ENCODE measurements at places on chromosomes 5 and 9.

GRCh38 chr5:40240111-40240510 lies 439.6 kb upstream of the PTGER4 start:
- DNase-seq = no peak

GRCh38 chr5:14685757-14686156 lies 21.2 kb downstream of the OTULIN start:
- no peak for DNase-seq

- DNase-seq = peak; percentile 21
These were observed 4.5 kb upstream of the CARD19 start for GRCh38 chr9:93091453-93092081.

DNA sequence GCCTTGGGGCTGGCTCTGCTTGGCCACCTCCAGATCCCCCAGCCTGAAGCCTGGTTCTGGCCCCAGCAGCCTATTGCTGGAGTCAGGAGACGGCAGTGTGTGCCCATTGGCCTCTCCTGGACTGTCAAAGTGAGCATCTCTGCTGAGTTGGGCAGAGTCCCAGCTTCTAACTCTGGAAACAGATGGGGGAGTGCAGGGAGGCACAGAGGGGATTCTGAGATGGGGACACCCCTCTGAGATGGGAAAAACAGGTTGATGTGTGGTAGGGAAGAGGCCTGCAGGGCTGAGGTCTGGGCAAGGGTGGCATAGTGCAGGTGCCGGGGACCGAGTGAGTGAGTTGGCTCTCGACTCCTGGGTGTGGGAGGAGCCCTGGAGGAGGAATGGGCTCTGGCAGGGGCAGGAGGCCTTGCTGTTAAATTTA lies 27.5 kb downstream of the PHF2 start:
- DNase-seq = no peak

DNA sequence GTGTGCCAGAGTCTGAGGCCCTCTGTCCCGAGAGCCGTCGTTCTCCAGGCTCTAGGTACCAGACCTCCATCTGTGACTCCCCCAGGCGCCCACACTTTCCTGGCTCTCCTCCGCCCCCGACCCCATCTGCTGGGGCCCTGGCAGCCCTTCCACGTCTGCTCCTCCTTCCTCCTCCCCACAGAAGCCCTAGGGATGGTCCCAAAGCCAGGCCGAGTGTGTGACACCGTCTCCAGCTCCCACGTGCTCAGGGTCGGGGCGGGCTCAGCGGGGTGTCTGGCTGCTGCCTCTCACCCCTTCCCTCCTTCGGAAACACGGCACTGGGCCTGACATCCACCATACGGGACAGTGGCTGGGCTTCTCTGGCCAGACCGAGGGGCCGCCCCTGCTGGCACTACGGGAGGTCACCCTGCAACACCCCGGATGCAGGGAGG lies 20.5 kb upstream of the SLC6A19 start:
- no peak for DNase-seq

DNA sequence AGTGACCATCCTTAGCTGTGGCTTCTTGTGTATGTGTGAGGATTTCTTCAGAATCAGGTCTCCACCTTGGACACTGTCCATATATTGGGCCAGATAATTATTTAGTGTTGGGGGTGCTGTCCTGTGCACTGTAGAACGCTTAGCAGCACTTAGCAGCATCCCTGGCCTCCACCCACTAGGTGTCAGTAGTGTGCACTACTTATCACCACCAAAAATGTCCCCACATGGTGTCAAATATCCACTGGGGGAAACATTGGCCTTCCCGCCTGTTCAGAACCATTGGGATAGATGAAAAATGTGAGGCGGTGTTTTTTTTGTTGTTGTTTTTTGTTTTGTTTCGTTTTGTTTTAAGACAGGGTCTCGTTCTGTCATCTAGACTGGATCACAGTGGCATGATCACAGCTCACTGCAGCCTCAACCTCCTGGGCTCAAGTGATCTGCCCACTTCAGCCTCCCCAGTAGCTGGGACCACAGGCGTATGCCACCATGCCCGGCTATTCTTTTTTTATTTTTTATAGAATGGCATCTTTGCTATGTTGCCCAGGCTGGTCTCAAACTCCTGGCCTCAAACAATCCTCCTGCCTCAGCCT lies 67.7 kb downstream of the TENT4A start:
- DNase-seq = no peak

DNA sequence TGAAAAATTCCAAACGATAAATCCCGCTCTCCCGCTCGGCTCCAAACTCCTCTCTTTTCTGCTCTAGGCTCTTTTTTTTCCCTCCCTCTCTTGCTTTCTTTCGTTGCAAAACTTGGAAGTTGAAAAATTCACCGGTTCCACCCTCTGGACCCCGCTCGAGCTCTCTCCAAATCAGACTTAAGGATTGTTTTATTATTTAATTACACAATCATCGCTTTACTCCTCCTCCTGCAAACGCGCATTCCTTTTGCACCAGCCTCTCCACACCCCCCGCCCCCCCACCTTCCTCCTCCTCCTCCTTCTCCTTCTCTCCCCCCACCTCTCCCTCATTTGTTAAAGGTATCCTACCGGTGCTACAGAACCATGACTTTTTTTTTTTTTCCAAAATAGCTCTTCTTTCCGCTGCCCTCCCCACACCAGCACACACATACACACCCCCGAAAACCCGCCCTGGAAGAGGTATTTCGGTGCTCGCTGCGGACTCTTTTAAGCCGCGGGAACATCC lies 535 bp upstream of the NFIB start:
- peak; percentile 87 for DNase-seq

GRCh38 chr5:35360671-35361070 lies 130.4 kb upstream of the PRLR start:
- no peak for DNase-seq

DNA sequence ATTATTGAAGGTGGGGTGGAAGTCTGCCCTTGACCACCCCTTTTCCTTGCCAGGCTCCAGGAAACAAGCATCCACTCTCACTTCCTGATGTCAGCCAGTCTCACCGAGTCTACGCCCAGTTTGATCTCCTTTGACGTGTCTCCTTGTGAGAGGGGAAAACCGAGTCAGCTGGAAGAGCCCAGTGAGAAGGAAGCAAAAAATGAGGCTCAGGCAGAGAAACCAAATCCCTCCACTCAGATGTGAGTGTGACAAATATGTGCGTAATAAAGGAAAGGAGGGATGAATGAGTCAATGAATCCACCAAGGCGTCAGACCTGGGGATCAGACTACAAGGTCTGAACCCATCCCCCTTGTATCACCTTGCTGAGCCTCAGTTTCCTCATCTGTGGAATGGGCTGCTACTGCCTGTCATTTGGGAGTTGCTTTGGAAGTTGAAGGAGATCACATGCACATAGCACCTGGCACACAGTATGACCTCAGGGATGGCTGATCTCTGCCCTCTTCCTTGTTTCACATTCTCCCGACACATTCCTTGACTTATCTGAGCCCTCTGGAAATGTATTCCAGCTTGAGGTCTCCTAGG lies 61.3 kb upstream of the XPA start:
- DNase-seq = no peak

- no peak for DNase-seq
These were observed 6.6 kb upstream of the AHRR start for GRCh38 chr5:314676-315487.

GRCh38 chr9:109517901-109518377 lies 19.8 kb upstream of the PTPN3 start:
- DNase-seq = no peak

DNA sequence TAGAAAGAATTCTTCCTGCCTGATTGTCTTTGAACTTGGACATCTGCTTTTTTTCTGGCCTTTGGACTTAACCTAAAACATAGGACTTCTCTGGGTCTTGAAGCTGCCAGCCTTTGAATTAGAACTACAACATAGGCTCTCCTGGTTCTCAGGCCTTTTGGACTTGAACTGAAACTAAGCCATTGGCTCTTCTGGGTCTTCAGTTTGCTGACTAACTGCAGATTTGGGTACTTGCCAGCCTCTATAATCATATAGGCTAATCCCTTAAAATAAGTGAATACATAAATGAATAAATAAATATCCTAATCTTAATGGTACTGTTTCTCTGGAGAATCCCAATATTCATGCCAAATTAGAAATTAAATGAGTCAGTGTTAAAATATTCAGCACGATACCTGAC lies 473.4 kb upstream of the PAPPA start:
- DNase-seq = no peak
